ENCODE measurements at places on chromosomes 7 and 10.

- DNase-seq: no peak
Observed at GRCh38 chr10:122549636-122550035, 10.9 kb upstream of the DMBT1 start.

DNA sequence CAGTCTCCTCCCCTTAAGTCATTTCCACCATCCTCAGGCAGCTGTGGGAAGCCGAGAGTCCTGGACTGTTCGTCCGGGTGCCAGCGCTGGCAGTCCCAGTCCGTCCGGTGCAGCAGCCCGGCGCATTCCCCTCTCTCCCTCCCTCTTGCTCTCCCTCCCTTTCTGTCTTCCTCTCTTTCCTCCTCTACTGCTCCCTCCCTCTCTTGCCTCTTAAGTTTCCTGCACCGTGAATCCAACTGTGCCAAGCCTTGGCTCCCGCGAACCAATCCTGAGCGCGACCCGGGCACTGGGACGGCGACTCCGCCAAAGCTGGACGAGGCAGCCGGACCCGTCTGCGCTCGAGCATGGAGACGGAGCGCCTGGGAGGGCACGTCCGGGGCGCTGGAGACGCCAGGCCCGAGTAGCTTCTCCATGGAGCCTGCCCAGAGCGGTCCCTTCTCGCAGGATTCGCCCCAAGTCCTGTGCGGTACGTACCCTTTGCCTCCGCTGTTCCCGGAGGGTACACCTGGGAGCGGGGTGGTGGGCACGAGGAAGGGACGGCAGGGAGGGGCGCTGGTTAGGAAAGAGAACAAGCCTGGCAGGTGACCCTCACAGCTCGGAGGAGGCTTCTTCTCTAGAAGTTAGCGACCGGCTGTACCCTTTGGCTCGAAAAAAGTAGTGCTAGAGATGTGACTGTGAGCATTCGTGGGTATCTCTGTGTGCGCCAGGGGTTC, 1.0 kb downstream of the NXPH1 start:
- DNase-seq: no peak

GRCh38 chr7:120691915-120692314, 166.0 kb downstream of the TSPAN12 start:
- no peak for DNase-seq

DNA sequence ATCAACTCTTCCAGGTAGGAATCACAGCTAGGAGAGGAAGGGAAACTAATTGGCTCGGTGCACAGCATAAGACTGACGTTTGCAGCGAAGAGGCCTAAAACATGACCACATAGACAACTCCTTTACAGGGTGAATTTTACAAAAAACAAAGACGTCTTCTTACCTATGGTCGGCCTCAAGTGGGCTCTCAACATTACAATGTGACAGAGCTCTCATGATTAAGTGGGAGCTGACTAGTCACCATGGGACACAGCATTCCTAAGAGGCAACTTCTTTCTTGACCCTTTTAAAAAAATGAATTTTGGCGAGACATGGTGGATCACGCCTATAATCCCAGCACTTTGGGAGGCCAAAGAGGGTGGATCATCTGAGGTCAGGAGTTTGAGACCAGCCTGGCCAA, 4.6 kb downstream of the PDIA4 start:
- no peak for DNase-seq

- no peak for DNase-seq
Observed at GRCh38 chr7:157151626-157152339, 13.1 kb downstream of the UBE3C start.

GRCh38 chr10:65413001-65413400, 1512.8 kb upstream of the LRRTM3 start:
- DNase-seq: no peak

DNA sequence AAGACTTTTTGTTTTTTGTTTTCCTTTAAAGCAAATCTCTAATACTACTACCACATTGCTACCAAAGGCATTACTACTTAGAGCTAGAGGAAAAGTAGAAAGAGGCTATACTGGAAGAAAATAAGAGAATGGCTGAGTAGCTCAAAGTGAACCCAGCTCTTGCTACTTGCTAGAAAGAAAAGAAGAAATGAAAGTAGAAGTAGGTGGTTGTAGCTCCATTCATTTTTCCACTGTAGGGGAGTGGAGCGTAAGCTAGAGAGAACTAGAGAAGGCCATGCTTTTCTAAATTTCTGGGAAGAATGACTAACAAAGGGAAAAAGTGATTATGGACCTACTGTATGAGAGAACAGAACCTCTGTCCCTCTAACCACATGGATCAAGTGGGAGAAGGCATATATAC, 184.4 kb downstream of the PON1 start:
- no peak for DNase-seq

GRCh38 chr10:43162604-43163003, 24.4 kb downstream of the CSGALNACT2 start:
- no peak for DNase-seq

GRCh38 chr10:43679509-43679908, 30.8 kb upstream of the ZNF32 start:
- DNase-seq: no peak

DNA sequence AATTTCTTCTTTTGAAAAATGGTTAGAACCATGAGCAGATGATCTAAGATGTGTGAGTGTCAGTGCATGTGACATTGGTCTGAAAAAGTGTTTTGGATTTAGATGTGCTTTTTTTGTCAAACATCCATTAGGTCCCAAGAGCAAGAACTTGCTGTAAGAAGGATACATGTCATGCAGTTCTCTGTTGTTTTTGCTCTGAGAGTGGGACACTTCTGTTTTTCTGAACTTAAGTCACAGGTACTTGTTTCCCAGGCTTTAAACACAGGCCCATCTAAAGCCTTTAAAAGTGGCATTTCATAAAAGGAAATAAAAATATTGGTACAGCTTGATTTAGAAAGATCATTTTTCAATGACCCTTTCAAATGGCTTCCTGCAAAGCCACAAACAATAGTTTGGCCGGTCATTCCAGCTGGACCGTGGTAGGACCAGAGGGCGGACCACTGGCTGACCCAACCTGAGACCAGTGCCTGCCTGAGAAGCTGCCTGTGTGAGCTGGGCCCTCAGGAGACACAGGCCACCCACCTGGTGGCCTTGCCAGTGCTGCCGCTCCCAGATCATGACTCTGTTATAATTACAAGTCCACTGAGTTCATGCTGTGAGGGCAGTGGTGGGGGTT, 92.7 kb downstream of the EEPD1 start:
- DNase-seq: no peak

- DNase-seq: no peak
Observed at GRCh38 chr10:86300399-86300925, 66.1 kb downstream of the GRID1 start.

DNA sequence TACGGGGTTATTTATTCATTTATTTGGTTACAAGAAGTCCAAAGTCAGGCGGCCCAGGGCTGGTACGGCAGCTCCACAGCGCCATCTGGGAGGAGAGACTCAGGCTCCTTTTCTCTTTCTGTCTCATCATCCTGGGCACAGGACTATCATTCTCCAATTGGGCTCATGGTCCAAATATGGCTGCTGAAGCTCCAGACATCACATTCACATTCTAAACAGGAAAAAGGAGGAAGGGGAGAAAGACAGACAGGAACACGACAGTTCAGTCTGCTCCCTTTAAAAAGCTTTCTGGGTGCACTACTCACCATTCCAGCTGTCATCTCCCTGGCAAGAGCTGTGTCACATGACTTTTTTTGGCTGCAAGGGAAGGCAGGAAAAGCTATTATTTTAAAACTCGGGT, 74.4 kb upstream of the PDZD8 start:
- no peak for DNase-seq

DNA sequence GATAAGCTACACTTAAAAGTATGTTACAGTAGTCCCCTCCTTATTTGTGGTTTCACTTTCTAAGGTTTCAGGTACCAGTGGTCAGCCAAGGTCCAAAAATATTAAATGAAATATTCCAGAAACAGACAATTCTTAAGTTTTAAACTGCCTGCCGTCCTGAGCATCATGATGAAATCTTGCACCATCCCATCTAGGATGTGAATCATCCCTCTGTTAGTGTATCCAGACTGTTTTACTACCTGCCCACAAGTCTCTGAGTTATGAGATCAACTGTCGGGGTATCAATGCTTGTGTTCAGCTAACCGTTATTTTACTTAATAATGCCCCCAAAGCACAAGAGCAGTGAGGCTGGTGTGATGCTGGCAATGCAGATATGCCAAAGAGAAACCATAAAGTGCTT, 11.4 kb downstream of the KDM7A start:
- no peak for DNase-seq

- no peak for DNase-seq
Observed at GRCh38 chr10:30747633-30748032, 118.1 kb upstream of the LYZL2 start.

DNA sequence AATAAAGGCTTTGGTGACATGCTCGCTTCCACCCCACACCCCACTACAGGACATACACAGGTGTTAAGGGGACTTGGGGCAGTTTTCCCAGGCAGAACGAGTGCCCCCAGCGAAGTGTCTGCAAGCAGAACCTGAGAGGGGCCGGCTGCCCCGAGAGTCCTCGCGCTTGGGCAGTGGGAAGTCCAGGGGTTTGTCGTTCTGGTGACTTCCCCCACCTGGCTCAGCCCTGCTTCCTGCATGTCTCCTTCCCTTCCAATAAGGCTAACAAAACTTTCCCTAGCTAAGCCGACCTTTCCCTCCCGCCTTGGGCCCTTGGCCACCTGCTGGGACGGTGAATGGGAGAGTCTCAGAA, 916 bp downstream of the VWA2 start:
- no peak for DNase-seq

DNA sequence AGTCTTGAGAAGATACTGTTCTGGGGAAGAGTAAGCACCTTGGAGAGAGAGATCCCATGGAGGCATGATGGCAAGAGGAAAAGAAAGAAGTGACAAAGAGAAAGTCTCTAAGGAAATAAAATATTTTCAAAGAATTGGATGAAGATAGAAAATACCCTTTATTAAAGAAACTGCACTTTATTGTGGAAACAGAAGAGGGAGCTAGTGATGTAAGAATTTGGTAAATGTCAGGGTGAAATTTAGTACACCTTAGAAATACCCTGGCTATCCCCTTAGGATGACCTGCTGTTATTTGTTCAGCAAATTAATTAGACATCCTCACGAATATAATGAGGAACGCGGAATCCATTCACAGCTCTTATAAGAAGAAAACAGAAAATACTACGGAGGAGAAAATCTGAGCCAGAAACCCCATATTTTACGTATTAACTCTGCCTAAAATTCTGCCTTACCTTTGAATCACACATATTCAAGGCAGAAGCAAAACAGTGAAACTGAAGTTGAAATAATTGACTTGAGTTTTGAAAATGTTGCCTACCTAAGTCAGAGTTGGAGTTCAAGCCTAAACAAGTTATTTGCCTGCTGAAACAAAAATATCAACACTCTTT, 90.7 kb downstream of the TFPI2 start:
- peak; percentile 20 for DNase-seq

GRCh38 chr7:143240291-143241168, 18.7 kb downstream of the TAS2R40 start:
- DNase-seq: peak; percentile 83

DNA sequence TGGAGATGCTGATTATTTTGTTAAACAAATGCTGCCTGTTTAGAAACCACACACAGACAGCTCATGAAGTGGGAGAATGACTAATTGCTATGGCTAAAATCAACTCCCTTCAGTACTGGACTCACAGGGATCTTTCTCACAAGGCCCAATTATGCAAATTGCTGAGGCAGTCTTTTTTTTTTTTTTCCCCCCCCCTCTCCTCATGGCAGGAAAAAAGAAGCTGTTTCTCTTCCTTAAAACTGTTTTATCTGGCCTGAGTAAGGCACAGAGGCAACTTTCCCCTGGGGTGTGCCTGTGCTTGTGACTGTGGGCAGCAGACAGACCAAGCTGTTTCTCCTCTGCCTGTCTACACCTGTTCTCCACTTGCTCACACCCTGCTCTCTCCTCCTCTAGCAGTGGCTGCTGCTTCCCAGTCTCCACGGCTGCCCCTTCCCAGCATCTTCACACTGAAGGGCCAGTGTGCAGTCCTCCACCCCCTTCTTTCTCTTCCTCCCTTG, 65.4 kb upstream of the STEAP1B start:
- no peak for DNase-seq

GRCh38 chr7:111029574-111030251, 61.2 kb upstream of the LRRN3 start:
- DNase-seq: peak; percentile 75

- DNase-seq: no peak
Observed at GRCh38 chr10:76874176-76874575, 763.4 kb downstream of the KCNMA1 start.

GRCh38 chr10:28256776-28257175, 46.1 kb downstream of the MPP7 start:
- DNase-seq: no peak

GRCh38 chr7:25031007-25031406, 51.0 kb upstream of the OSBPL3 start:
- DNase-seq: no peak

GRCh38 chr7:142788303-142789289, 17.8 kb downstream of the PRSS2 start:
- no peak for DNase-seq

DNA sequence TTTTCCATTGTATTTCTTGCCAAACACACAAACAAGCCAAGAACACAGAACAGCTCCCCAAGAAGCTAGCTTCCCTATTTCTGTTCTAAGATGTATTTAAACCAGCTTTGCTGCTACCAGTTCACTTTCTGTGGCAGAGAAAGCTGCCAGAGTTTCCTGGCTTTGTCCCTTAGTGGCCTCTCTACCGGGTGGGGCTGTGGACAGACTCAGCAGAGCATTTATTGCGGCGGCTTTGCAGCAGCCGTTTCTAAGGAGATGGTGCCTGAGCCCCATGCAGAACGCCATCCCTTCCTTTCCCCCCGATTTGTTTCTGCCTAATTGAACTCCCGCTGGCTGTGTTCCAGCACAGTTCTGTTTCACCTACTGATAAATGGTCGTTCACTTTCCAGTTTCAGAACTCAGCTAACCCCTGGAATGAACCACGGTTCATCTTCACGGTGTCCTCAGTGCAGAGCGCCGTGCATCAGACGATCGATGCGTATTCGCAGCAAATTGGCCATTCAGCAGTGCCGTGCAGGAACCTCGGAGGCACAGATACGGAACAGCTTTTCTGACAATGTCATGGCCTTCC, 33.8 kb upstream of the SFMBT2 start:
- DNase-seq: no peak

- peak; percentile 89 for DNase-seq
Observed at GRCh38 chr7:127844707-127845331, 186.4 kb downstream of the LRRC4 start.

- no peak for DNase-seq
Observed at GRCh38 chr7:21029006-21029405, 242.3 kb upstream of the SP8 start.

- DNase-seq: no peak
Observed at GRCh38 chr10:76973091-76974016, 664.3 kb downstream of the KCNMA1 start.
